Naive B cell (primary cell): ENCODE measurements at places on chromosomes 1 and 21. TPM values are rescaled to one million over a fixed set of nuclear protein-coding genes. Genes with fewer than 3 reads are reported as not detected.

The SLC26A9 gene
- polyA plus RNA-seq = not detected

The ZNF683 gene
- polyA plus RNA-seq = not detected

The NBPF10 gene
- 0.62 TPM for polyA plus RNA-seq

The LCK gene
- 77.0 TPM for polyA plus RNA-seq

The A3GALT2 gene
- polyA plus RNA-seq = not detected

The CASQ2 gene
- not detected for polyA plus RNA-seq

The E2F2 gene
- polyA plus RNA-seq = 0.48 TPM

The AIM2 gene
- 5.7 TPM for polyA plus RNA-seq

The SDC3 gene
- not detected for polyA plus RNA-seq

The C21orf58 gene
- 1.1 TPM for polyA plus RNA-seq

The WDR64 gene
- polyA plus RNA-seq = not detected

The PADI1 gene
- polyA plus RNA-seq = not detected

The PRAMEF5 gene
- not detected for polyA plus RNA-seq

The ZNF695 gene
- not detected for polyA plus RNA-seq

The EXO5 gene
- 7.3 TPM for polyA plus RNA-seq

The PTPN7 gene
- polyA plus RNA-seq = 19.1 TPM

The VASH2 gene
- not detected for polyA plus RNA-seq

The INSRR gene
- not detected for polyA plus RNA-seq

The CBR3 gene
- 10.0 TPM for polyA plus RNA-seq

The SPRR2F gene
- polyA plus RNA-seq = not detected

The BRDT gene
- polyA plus RNA-seq = not detected

The TNN gene
- not detected for polyA plus RNA-seq

The RUNX1 gene
- 20.7 TPM for polyA plus RNA-seq

The DPT gene
- not detected for polyA plus RNA-seq

The BATF3 gene
- polyA plus RNA-seq = not detected

The ADAM30 gene
- not detected for polyA plus RNA-seq

The OR10Z1 gene
- not detected for polyA plus RNA-seq

The TEX38 gene
- polyA plus RNA-seq = not detected

The FMN2 gene
- polyA plus RNA-seq = not detected

The UMODL1 gene
- not detected for polyA plus RNA-seq

The DIP2A gene
- 0.34 TPM for polyA plus RNA-seq

The KRTAP20-3 gene
- polyA plus RNA-seq = not detected

The PADI2 gene
- 0.08 TPM for polyA plus RNA-seq

The PDE9A gene
- 0.66 TPM for polyA plus RNA-seq

The TCHHL1 gene
- not detected for polyA plus RNA-seq

The ICOSLG gene
- polyA plus RNA-seq = 6.7 TPM

The PPIAL4G gene
- polyA plus RNA-seq = not detected

The GJA9 gene
- not detected for polyA plus RNA-seq
